Tibial nerve (tissue), 4 donors: ENCODE measurements at places on chromosomes 2 and 18. TPM values are rescaled to one million over a fixed set of nuclear protein-coding genes. Genes with fewer than 3 reads are reported as not detected.
A peak's percentile ranks its signal among the peaks of the same experiment; 100 is the strongest.

PROM2 gene
- total RNA-seq = 12.3 TPM

GRCh38 chr2:85583667-85584353, 421 bp upstream of the VAMP5 start:
- H3K4me1 ChIP-seq = peaks cover 54% of the 10 kb centered on the region
- peak overlapping the region; percentile 93 for H3K27ac ChIP-seq
- H3K36me3 ChIP-seq = no peaks in the 10 kb centered on the region
- no peaks in the 10 kb centered on the region for H3K27me3 ChIP-seq
- no peak for DNase-seq

DNA sequence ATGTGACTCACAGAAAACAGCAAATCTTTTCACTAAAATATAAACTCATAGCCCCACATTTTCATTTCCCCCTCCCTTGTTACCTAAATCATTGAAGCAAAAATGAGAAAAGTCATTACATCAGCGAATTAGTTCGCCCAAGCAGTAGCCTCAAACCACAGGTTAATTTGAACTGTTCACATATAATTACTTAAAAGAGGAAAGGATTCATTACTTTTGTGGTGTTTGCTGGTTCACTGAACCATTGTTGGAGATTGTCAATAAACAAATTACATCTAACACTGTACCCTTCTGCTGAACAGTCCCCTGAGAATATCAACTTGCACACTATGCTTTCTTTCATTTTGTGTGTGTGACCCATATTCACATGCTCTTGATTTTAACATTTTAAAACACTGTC, 238.7 kb downstream of the ERBB4 start:
- H3K36me3 ChIP-seq = no peaks in the 10 kb centered on the region
- no peak for DNase-seq
- H3K27ac ChIP-seq = no peak overlapping the region
- H3K4me1 ChIP-seq = no peaks in the 10 kb centered on the region

DNA sequence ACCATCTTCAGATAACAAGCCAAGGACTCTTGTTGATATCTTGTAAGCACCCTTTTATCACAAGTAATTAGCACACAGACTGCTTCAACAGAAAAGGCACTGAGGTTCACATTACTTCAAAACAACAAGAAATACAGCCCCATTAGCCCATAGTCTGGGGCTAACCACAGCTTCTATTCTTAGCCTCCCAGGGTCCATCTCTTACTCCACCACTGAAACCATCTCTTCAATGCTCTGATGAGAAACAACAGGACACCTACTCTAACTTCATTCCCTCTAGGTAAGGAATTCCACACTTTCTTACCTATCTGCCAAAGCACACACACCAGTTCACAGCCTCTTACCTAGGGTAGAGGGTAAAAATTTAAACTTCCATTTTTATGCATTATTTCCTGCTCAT, 26.4 kb upstream of the CYTIP start:
- DNase-seq = no peak
- H3K27me3 ChIP-seq = no peaks in the 10 kb centered on the region
- peaks cover 6% of the 10 kb centered on the region for H3K4me1 ChIP-seq

DNA sequence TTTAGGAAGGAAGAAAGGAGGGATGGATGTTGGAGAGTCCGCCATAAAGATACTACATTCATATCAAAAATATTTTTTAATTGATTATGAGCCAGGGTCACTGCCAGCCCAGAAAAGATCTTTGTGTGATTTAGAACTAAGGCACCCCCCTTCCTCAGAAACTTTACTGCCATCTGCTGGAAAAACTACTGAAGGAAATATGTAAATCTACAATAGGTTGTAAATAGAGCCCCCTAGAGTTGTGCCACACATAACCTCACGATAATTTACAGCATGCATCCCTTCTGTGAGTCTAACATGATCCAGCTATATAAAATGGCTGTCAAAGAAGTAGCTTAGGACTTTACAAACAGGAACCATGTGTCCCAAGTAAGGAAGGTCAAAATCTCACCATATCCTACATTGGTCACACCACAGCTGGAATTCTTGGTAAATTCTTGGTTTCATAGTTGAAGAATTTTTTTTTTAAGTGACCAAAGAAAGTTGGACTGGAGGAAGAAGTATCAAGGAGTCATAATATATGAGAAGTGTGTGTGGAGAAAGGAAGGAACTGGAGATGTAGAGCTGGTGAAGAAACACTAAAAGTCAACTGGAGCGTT, 152.5 kb downstream of the CYP26B1 start:
- no peaks in the 10 kb centered on the region for H3K27me3 ChIP-seq
- H3K4me3 ChIP-seq = no peak overlapping the region
- no peak for DNase-seq
- no peaks in the 10 kb centered on the region for H3K36me3 ChIP-seq
- no peaks in the 10 kb centered on the region for H3K4me1 ChIP-seq

GRCh38 chr18:77108821-77109647, 23.5 kb downstream of the MBP start:
- H3K4me3 ChIP-seq = no peak overlapping the region
- H3K27me3 ChIP-seq = no peaks in the 10 kb centered on the region
- H3K27ac ChIP-seq = peak overlapping the region; percentile 72
- H3K4me1 ChIP-seq = peaks cover 42% of the 10 kb centered on the region
- no peak for DNase-seq
- H3K36me3 ChIP-seq = no peaks in the 10 kb centered on the region

ABCB11 gene
- total RNA-seq = 0.39 TPM

IL36RN gene
- not detected for total RNA-seq

GRCh38 chr2:137862651-137863050, 101.6 kb upstream of the HNMT start:
- H3K27ac ChIP-seq = no peak overlapping the region
- no peaks in the 10 kb centered on the region for H3K4me1 ChIP-seq
- no peak overlapping the region for H3K4me3 ChIP-seq
- no peaks in the 10 kb centered on the region for H3K36me3 ChIP-seq

GRCh38 chr2:1748741-1749488, 4.6 kb upstream of the PXDN start:
- no peaks in the 10 kb centered on the region for H3K36me3 ChIP-seq
- peaks cover 12% of the 10 kb centered on the region for H3K4me1 ChIP-seq
- H3K27me3 ChIP-seq = no peaks in the 10 kb centered on the region
- H3K27ac ChIP-seq = no peak overlapping the region

HOXD4 gene
- 17.1 TPM for total RNA-seq

DNA sequence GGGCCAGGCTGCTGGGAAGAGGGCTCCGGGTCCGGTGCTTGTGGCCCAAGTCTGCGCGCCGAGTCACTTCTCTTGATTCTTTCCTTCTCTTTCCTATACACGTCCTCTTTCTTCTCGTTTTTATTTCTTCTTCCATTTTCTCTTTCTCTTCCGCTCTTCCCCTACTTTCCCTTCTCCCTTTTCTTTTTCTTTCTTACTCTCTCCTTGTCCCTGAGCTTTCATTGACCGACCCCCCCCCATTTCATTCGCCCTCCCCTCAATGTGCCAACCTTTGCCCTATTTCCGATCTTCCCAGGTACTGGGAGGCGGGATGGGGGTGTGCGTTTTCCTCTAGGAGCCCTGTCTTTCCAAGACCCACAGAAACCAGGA, 1.8 kb downstream of the ONECUT2 start:
- H3K27ac ChIP-seq = no peak overlapping the region
- H3K36me3 ChIP-seq = no peaks in the 10 kb centered on the region
- H3K27me3 ChIP-seq = no peaks in the 10 kb centered on the region
- H3K4me1 ChIP-seq = peaks cover 21% of the 10 kb centered on the region

TGOLN2 gene
- 128 TPM for total RNA-seq

- H3K36me3 ChIP-seq = no peaks in the 10 kb centered on the region
- no peak for DNase-seq
- no peaks in the 10 kb centered on the region for H3K27me3 ChIP-seq
- no peak overlapping the region for H3K4me3 ChIP-seq
- H3K4me1 ChIP-seq = no peaks in the 10 kb centered on the region
These were observed 227.7 kb downstream of the RPIA start for GRCh38 chr2:88919087-88919738.

CD207 gene
- not detected for total RNA-seq

- H3K4me1 ChIP-seq = no peaks in the 10 kb centered on the region
- H3K27me3 ChIP-seq = no peaks in the 10 kb centered on the region
- no peak for DNase-seq
- no peak overlapping the region for H3K4me3 ChIP-seq
These were observed 15.6 kb upstream of the INO80C start for GRCh38 chr18:35513181-35513936.

SERPINB2 gene
- not detected for total RNA-seq

GRCh38 chr2:44705356-44705755, 236.1 kb upstream of the SIX3 start:
- no peak overlapping the region for H3K4me3 ChIP-seq
- no peaks in the 10 kb centered on the region for H3K36me3 ChIP-seq
- no peak for DNase-seq
- H3K27me3 ChIP-seq = no peaks in the 10 kb centered on the region

GRCh38 chr18:7741640-7742039, 174.5 kb downstream of the PTPRM start:
- H3K4me1 ChIP-seq = no peaks in the 10 kb centered on the region
- H3K27ac ChIP-seq = no peak overlapping the region
- no peaks in the 10 kb centered on the region for H3K36me3 ChIP-seq
- H3K4me3 ChIP-seq = no peak overlapping the region
- H3K27me3 ChIP-seq = no peaks in the 10 kb centered on the region

DNA sequence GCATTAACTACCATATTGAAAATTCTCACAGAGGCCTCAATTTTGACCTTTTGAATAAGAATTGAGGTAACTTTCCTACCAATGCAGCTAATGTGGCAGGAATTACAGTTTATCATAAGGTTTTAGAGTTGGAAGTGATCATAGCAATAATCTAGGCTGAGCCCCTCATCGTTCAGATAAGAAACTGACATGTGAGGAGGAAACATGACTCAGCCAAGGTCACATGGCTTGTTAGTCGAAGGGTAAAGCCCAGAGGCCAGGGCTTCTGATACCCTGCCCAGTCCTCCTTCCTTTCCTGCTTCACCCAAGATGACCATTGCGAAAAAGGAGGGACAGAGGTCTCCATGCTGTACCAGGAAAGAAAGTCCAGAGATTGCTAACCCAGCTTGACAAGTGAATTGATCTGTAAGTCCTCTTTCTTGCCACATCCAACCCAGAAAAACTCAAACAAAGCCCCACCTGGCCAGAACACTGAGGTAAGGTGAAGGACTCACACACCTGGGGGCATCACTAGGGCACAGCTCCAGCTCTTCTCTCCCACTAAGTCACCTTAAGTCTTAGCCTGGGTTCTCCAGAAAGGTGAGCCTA, 174.8 kb downstream of the EN1 start:
- no peak overlapping the region for H3K27ac ChIP-seq
- H3K4me3 ChIP-seq = no peak overlapping the region
- H3K27me3 ChIP-seq = no peaks in the 10 kb centered on the region
- H3K4me1 ChIP-seq = peaks cover 14% of the 10 kb centered on the region
- DNase-seq = no peak
- H3K36me3 ChIP-seq = no peaks in the 10 kb centered on the region

DNA sequence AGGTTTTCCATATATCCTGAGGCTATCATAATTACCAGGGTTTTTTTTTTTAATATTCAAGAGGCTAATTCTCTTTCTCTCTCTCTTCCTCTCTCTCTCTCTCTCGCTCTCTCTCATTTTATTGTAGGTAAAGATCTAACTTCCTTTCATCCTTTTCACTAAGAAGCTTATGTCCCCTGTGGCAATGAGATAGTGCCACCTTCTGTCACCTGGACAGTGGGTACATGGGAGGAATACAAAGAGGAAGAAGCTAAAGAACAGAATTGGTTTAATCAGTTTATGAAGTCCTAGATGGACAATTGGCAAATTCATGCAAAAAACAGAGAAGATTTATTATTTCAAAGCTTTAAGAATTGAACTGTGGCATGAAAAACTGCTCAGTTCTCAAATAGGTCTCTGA, 1582.3 kb upstream of the TMEFF2 start:
- no peaks in the 10 kb centered on the region for H3K4me1 ChIP-seq
- no peak overlapping the region for H3K4me3 ChIP-seq

DNA sequence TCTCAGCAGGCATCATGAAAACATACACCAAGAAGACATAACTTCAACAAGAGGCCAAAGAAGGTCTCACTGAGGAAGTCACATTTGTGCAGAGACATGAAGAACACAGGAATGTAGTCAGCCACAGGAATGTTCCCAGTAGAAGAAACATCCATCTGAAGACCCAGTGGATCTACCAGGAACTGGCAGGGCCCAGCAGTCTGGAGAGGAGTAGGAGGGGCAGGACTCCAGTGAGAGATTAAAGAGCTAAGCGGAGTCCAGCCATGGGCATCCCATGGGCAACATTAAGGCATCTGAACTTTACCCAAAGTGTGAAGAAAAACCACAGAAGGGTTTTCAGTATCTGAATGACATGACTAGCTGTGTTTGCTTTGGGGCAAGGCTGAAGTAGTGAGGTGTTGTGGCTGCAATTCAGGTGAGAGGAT, 103.1 kb downstream of the UPP2 start:
- H3K4me3 ChIP-seq = no peak overlapping the region
- H3K27me3 ChIP-seq = no peaks in the 10 kb centered on the region
- H3K4me1 ChIP-seq = peaks cover 9% of the 10 kb centered on the region
- DNase-seq = no peak
- no peaks in the 10 kb centered on the region for H3K36me3 ChIP-seq
- H3K27ac ChIP-seq = no peak overlapping the region

BIRC6 gene
- 154 TPM for total RNA-seq

DNA sequence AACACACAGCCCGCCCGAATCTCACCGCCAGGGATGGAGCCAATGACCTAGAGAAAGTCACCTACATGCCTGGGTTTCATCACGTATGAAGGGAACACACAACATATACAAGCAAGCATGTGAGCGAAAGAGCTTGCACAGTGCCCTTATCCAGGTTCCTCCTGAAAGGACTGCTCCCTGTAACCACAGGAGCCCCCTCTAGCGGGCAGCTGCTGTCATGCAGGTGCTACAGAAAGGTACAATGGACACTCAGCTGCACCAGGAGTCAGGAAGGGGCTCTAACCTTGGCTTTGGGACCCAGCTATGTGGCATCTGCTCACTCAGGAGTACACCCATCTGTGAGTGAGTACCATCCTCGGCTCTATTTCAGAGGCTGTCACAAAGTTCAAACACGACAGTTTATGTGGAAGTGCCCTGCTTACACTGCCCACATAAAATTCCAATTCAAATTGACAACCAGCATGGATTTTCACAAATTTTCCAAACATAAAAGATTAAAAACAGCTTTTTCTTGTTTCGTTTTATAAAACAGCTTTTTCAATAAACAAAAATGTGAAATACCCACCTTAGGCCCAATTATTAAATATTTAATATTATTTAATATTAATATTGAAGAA, 3.5 kb downstream of the NDUFA10 start:
- peak; percentile 68 for DNase-seq
- H3K4me1 ChIP-seq = peaks cover 8% of the 10 kb centered on the region
- H3K27me3 ChIP-seq = no peaks in the 10 kb centered on the region
- H3K36me3 ChIP-seq = peaks cover 27% of the 10 kb centered on the region

CGREF1 gene
- total RNA-seq = 15.9 TPM

DNA sequence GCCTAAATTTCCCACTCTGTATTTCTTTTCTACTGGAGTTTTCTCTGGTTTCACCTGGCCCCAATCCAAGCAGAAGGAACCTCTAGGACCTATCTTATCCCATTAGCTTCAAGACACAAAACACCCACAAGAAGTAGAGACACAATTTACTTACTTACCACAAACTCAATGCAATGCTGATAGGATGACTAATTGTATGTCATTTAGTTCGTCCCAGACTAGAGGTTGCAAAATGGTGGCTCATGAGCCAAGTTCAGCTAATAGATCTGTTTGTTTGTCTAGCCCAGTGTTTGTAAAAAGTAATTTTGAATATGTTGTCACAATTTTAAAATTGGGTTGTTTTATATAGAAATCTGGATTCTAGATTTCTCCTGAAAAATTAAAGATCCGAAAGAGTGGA, 34.7 kb upstream of the ZSWIM2 start:
- no peak overlapping the region for H3K27ac ChIP-seq
- H3K27me3 ChIP-seq = no peaks in the 10 kb centered on the region
- H3K4me3 ChIP-seq = no peak overlapping the region
- H3K36me3 ChIP-seq = no peaks in the 10 kb centered on the region

NGEF gene
- total RNA-seq = 25.1 TPM
